ENCODE measurements at places on chromosomes 3 and 15. TPM values are rescaled to one million over a fixed set of nuclear protein-coding genes. Genes with fewer than 3 reads are reported as not detected.

TIGIT gene
- not detected for total RNA-seq

MESP2 gene
- not detected for total RNA-seq

ILDR1 gene
- not detected for total RNA-seq

TRH gene
- not detected for total RNA-seq

GADL1 gene
- total RNA-seq, result 0.20 TPM

CPNE9 gene
- total RNA-seq, result not detected

MAGI1 gene
- total RNA-seq, result 35.9 TPM
